ENCODE measurements at places on chromosomes 6 and 20.

- no peak for ATAC-seq
These were observed 89.9 kb downstream of the RFPL4B start for GRCh38 chr6:112437058-112437457.

DNA sequence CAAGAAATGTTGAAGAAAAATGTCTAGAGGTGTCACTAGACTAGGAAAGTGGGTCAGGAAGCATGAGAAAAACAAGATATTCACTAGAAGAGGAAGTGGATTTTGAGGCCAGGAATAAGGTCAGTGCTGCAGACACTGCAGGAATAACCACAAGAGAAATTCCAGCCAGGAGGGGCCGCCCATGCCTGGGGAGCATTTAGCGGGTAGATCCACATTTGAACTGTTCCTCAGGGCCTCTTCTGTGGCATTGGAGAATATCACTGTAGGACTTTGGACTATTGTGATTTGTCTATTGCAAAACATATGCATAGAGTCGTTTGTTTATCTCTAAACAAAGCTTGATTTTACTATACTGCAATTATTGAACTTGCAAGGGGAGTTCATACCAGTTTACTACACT is 49.6 kb upstream of the CCDC28A start:
- ATAC-seq: no peak

DNA sequence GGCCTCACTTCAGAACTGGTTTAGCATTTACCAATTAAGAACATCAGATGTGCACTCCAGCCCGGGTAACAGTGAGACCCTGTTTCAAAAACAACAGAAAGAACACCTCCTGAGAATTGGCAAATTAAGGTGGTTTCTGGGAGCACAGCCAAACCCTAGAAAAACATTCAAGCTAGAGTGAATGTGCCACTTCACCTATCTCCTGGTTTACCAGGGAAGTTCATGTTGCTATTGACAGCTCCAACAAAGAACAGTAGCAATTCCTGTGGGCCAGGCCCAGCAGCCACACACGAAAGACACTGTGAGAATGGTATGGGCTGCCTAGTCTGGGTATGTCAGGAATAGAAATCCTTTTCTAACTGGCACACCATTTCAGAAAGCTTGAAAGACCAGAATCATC is 4.9 kb downstream of the POLR1C start:
- no peak for ATAC-seq

DNA sequence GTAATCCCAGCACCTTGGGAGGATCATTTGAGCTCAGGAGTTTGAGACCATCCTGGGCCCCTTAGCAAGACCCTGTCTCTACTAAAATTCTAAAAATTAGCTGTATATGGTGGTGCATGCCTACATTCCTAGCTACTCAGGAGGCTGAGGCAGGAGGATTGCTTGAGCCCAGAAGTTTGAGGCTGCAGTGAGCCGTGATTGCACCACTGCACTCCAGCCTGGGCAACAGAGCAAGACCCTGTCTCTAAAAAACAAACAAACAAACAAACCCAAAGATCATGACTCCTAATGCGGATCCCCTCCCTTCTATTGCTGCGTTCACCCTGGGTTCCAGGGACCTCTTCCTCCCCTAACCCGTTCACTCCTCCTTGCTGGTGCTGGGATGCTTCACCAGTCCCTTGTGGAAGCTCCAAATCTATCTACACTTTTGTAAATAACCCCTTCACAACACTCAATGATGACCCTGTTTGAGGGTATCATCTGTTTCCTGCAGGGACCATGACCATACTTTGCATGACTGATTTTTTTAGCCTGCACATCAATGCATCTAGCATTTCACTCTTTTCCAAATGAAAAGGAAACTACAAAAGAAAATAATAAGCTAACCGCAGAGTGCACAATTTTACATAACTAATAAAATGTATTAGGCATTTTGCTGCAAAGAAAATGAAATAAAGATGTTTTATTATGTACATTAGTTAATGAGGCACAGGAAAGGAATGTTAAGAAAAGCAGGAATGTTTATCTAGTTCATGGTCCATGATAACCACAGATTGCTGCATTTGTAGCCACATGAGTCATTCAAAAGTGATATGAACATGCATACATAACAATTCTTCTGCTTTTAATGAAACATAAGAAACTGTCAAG is 30.5 kb upstream of the IPCEF1 start:
- no peak for ATAC-seq

DNA sequence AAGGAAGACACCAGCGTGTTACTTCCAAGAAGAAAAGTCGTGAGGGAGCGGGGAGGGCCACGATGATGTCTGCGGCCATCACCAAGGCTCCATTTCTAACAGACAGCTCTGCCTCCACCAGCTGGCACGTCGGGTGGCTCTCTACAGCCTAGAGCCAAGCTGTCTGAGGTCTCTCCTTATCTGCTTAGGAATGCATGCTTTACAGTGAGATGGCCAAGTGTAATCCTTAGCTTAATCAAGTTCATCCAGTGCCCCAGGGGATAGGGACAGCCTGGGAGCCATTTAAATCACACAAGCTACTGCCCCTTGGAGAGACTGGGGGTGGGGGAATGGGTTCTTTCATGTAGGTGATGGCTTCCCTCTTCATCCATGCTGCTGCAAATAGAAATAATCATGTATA is 213.8 kb upstream of the CST7 start:
- ATAC-seq: no peak

DNA sequence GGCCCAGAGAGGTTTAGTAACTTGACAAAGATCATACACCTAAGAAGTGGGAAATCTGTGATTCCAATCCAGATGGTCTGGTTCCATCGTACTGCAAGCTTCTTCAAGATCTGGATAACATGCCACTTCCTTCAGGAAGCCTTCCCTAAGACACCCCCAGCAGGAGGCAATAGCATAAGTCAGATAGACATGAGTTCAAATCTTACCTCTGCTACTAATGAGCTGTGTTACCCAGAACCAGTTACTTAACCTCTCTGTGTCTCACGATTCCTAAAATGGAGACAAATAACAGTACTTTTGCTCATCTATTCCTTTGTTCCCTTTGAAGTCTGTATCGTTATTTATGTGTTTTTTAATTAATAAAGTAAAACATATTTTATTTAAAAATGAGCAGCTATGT is 22.3 kb upstream of the OCSTAMP start:
- ATAC-seq: no peak

- no peak for ATAC-seq
These were observed 9.8 kb downstream of the RAET1E start for GRCh38 chr6:149888093-149888492.

DNA sequence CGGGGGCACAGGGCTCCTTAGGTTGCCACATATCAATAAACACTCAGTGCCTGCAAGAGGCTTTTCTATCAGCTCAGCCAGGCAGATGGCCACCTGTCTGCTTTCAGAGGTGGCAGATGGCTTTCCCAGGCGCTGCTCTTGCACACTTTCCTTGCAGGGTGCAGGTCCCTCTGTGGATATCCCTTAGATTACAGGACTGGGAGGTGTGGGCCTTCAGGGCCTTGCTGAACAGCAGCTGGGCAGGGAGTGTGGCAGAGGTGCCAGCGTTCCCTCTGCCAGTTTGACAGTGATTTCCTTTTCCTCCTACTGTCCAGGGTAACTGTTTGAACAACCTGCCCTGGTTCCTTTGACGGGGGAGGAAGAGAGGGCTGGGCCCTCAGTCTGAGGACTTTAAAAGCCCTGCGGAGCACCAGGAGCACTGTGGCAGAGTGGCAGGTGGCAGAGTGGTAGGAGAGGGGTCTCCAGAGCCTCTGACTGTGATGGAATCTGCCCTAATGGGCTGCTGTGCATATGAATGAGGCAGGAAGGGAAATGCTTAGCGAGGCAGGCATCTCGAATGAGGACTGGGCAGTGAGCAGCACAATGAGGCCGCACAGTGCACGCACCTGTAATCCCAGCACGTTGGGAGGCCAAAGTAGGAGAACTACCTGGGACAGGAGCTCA is 34.2 kb downstream of the ABHD12 start:
- no peak for ATAC-seq

- no peak for ATAC-seq
These were observed 104.1 kb upstream of the FOXA2 start for GRCh38 chr20:22688485-22688884.

- no peak for ATAC-seq
These were observed 126.0 kb upstream of the ADGRF1 start for GRCh38 chr6:47168180-47168579.

GRCh38 chr6:97572943-97573342 is 289.9 kb upstream of the MMS22L start:
- no peak for ATAC-seq

GRCh38 chr6:5469101-5469846 is 208.0 kb downstream of the FARS2 start:
- no peak for ATAC-seq

GRCh38 chr20:63328026-63328700 is 33.0 kb downstream of the CHRNA4 start:
- ATAC-seq: no peak

- no peak for ATAC-seq
These were observed 59.2 kb upstream of the SLC32A1 start for GRCh38 chr20:38665094-38665493.

DNA sequence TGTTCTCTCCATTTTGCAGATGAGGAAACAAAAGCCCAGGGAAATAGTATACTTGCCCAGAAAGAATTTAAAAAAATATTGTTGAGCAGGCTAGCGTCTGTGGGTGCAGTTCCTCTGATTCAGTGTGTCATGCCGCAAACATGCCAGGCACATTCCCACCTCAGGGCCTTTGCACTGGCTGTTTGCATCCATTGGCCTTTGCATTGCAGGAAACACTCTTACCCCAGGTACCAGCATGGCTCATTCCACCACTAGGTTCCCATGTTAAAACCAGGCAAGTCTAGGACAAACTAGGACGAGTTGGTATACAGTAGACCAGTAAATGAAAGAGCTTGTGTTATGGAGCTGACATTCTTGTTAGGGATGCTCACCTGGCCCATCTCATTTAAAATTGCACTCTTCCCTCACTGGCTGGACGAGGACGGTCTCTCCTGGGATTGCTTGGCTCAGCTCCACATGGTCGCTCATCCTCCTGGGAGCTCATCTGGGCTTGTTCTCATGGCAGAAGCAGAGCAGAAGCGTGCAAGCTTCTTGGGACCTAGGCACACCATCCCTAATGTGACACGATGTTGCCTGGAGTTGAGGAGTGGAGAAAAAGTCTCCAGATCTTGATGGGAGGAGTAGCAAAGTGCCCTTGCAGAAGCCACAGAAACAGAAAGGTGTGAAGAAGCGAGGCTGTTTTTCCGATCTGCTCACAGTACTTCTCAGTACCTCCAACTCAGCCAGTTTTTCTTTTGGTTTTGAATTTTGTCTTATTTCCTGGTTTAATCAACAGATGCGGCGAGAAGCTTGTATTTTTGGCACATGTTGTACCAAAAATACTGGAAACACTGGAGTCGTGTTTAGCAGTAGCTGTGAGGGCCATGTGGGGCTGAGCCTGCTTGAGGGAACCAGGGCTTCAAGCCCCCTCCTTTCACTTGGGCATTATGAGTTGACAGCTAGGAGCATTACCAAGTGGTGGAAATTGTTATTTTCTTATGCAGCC is 13.9 kb downstream of the ZNF831 start:
- ATAC-seq: peak; percentile 87

DNA sequence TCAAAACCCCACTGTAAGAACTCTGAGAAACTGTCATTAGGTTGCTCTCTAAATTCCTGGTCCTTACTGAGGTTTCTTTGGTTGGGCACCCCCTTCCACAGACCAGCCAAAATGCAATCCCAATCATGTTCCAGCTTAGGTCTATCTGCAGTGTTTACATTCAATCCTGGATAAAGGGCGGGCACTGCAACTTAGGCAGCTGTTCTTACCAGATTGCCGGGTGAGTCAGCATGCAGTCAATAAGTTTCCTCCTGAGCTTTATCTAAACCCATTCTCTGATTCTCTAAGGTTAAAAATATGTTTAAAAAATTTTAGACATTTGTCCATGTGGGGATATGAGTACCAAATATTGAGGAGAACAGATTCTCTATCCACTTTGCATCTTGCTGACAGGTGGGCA is 197.8 kb downstream of the HAO1 start:
- no peak for ATAC-seq

DNA sequence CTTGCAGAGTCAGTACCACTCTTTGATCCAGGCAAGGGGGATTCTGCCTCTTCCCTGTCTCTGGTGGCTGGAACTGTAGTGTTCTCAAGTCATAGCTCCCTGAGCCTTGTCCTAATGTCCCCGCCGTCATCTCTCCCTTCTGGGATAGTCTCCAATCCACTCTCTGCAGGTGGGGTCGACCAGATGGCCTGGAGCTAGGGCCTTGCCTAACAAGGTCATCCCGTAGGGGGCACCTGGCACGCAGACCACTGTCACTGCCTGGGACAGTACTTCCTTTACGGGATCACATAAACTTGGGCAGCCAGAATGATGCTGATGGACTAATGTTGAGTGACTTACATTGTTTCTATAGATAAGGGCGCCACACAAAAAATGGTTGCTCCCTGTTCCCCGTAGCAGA is 118.9 kb upstream of the SLC22A23 start:
- ATAC-seq: no peak

DNA sequence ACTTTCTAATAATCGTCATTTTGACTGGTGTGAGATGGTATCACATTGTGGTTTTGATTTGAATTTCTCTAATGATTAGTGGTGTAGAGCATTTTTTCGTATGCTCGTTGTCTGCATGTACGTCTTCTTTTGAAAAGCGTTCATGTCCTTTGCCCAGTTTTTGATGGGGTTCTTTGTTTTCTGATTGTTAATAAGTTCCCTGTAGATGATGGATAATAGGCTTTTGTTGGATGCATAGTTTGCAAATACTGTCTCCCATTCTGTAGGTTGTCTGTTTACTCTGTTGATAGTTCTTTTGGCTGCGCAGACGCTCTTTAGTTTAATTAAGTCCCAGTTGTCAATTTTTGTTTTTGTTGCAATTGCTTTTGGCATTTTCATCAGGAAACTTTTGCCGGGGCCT is 32.3 kb upstream of the XRN2 start:
- no peak for ATAC-seq

DNA sequence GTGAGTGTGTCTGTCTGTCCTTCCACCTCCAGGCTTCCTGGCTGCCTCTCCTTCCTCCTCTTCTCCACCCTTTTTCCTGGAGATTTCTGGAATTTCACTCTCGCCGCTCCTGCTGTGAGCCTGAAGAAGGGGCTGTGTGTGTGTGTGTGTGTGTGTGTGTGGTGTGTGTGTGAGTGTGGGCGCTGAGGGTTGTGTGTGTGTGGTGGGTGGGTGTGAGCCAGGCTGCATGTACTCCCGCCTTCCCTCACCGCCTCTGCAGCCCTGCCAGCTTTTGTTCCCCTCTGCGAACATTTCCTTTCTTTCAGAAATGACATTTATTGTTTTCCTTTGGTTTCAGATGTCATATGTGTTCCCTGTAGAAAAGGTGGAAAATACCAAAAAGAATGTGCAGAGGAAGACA is 76.0 kb downstream of the SRC start:
- ATAC-seq: no peak

DNA sequence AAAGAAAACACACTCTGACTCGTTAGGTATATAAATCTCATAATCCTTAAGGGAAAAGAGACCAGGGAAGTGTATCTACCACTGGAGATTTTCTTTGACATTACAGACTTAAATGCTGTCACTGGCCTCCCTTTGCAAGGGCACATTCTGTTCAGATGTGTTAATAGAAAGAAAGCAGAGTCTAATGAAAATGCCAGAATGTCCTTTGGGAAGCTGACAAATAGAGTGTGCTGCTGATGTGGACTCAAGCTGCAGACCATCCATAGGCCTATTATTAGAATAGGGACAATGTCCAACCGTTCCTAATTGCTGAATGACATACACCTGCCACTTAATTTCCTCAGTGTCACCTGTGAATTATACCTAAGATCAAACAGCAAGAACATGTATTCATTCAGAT is 41.2 kb downstream of the SLC35D3 start:
- ATAC-seq: no peak

Data from activated T-helper 17 cell treated with anti-CD3 and anti-CD28 coated beads, Interleukin-2, amount 50 U/mL, for 72 hours (primary cell).